Adrenal gland (tissue), 19 donors: ENCODE measurements at places on chromosomes 2 and 18. TPM values are rescaled to one million over a fixed set of nuclear protein-coding genes. Genes with fewer than 3 reads are reported as not detected.

The SERPINB11 gene
- not detected for total RNA-seq

The TNS1 gene
- total RNA-seq = 339 TPM

The NGEF gene
- total RNA-seq = 41.2 TPM

The NTSR2 gene
- 10.3 TPM for total RNA-seq

The HDAC4 gene
- total RNA-seq = 24.3 TPM

The COL4A3 gene
- total RNA-seq = 6.0 TPM

The MTX2 gene
- 21.2 TPM for total RNA-seq

The CD207 gene
- not detected for total RNA-seq
